Naive thymus-derived CD4-positive, alpha-beta T cell (primary cell): ENCODE measurements at places on chromosomes 7 and 10. TPM values are rescaled to one million over a fixed set of nuclear protein-coding genes. Genes with fewer than 3 reads are reported as not detected.

The GNG11 gene
- total RNA-seq, result not detected

DNA sequence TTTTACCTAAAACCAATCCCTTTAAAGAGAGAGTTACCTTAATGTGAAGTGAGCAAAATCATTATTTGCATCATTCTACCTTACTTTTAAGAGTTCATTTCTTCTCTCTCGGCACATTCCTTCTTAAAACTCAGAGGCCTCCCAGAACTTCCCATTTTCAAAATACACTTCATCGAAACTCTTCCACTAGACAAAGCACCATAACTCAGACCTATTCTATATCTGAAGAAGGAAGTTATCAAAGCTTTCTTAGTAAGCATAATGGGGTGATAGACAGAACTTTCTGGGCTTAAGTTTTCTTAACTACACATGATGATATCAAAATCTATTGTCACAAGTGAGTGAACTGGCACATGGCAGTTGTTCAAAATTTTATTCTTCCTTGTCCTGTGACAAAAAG lies 24.6 kb upstream of the GNAT3 start:
- no peaks in the 10 kb centered on the region for H3K4me1 ChIP-seq
- no peaks in the 10 kb centered on the region for H3K27me3 ChIP-seq
- no peak overlapping the region for H3K27ac ChIP-seq
- no peaks in the 10 kb centered on the region for H3K36me3 ChIP-seq

The UBE2H gene
- total RNA-seq, result 69.2 TPM

The CTBP2 gene
- 2.0 TPM for total RNA-seq

- H3K4me1 ChIP-seq, result no peaks in the 10 kb centered on the region
- H3K36me3 ChIP-seq, result no peaks in the 10 kb centered on the region
- H3K4me3 ChIP-seq, result no peak overlapping the region
- no peak for DNase-seq
Measured at GRCh38 chr7:66313886-66314568, 108.9 kb downstream of the TPST1 start.
